ENCODE measurements at places on chromosomes 16 and 17. TPM values are rescaled to one million over a fixed set of nuclear protein-coding genes. Genes with fewer than 3 reads are reported as not detected.

The KLHL10 gene
- total RNA-seq, result 0.67 TPM

The SPHK1 gene
- total RNA-seq, result 5.8 TPM

DNA sequence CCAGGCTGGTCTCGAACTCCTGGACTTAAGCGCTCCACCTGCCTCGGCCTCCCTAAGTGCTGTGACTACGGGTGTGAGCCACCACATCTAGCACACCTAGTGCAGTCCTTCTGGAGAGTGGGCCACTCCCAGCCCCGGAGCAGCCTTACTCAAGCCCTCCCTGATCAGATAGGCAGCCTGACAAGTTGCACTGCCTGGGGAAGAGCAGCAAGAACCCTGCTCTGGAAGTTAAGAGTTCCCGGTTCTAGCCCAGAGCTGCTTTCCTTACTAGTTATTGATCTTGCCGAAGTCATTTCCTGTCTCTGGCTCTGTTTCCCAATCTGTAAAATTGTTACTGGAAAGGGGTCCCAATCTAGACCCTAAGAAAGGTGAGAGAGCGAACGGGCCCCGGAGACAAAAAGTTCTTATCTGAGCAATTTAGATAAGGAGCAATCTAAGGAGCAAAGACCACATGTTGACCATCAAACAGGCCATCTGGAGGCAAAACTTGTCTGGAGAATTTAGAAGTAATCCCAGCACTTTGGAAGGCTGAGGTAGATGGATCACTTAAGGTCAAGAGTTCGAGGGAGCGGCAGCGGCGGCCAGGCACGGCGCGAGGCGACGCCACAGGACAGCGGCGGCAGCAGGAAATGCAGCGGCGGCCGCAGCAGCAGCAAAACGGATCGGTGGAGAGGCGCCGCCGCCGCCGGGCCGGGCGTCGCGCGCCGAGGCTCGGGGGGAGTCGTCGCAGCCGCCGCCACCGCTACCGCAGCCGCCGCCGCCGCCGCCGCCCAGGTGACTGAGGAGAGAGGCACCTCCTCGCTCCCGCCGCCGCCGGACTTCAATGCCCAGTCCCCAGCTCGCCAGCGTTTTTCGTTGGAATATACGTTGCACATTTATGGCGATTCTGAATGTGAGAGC lies 4.3 kb upstream of the NAGLU start:
- peaks cover 28% of the 10 kb centered on the region for H3K4me1 ChIP-seq
- H3K27me3 ChIP-seq, result no peaks in the 10 kb centered on the region
- H3K27ac ChIP-seq, result peak overlapping the region; percentile 81
- DNase-seq, result no peak

The HSD17B1 gene
- 1.4 TPM for total RNA-seq

GRCh38 chr17:20994779-20995149 lies 48.0 kb downstream of the USP22 start:
- H3K36me3 ChIP-seq, result peaks cover 10% of the 10 kb centered on the region
- H3K4me3 ChIP-seq, result no peak overlapping the region
- no peak overlapping the region for H3K27ac ChIP-seq
- no peaks in the 10 kb centered on the region for H3K27me3 ChIP-seq
- no peak for DNase-seq
- H3K4me1 ChIP-seq, result peaks cover 43% of the 10 kb centered on the region

GRCh38 chr16:4338712-4339299 lies 12.3 kb downstream of the PAM16 start:
- H3K27ac ChIP-seq, result peak overlapping the region; percentile 49
- no peak overlapping the region for H3K4me3 ChIP-seq
- H3K4me1 ChIP-seq, result peaks cover 11% of the 10 kb centered on the region
- H3K27me3 ChIP-seq, result no peaks in the 10 kb centered on the region

The USP6 gene
- 0.15 TPM for total RNA-seq

The CPD gene
- 78.1 TPM for total RNA-seq

GRCh38 chr16:81315271-81316175 lies 761 bp downstream of the GAN start:
- DNase-seq, result peak; percentile 93
- H3K36me3 ChIP-seq, result no peaks in the 10 kb centered on the region
- peaks cover 65% of the 10 kb centered on the region for H3K4me1 ChIP-seq
- no peaks in the 10 kb centered on the region for H3K27me3 ChIP-seq
- H3K4me3 ChIP-seq, result peak overlapping the region; percentile 92
- peak overlapping the region; percentile 89 for H3K27ac ChIP-seq

GRCh38 chr17:50830994-50831393 lies 4.4 kb upstream of the WFIKKN2 start:
- no peak overlapping the region for H3K27ac ChIP-seq
- no peaks in the 10 kb centered on the region for H3K36me3 ChIP-seq
- no peak overlapping the region for H3K4me3 ChIP-seq
- H3K4me1 ChIP-seq, result peaks cover 45% of the 10 kb centered on the region
- H3K27me3 ChIP-seq, result peaks cover 1% of the 10 kb centered on the region
- peak; percentile 41 for DNase-seq

The PIK3R6 gene
- not detected for total RNA-seq

DNA sequence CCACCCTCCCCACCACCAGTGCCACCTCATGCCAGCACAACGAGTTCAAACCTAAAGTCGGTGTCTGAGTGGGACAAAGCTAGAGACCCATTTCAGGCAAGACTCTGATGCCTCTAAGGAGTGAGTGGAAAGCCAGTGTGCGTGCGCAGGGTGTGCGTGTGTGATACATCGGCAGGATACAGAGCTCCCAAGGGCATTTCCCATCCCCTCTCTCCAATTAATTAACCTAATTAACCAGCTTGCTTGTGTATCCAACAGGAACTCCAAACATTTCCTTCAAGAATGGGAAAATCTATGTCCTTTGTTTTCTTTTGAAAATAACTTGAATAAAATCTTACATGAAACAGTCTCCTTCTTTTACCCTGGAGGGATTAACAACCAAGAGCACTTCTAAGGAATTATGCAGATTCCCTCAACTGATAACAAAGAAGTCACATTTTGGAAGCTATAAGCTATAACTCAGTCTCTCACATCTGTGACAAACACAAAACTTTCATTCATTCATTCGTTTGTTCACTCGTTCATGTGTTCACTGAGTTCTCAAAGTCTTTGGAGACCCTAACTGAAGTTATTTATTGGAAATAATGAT lies 9.9 kb downstream of the ATPAF2 start:
- H3K36me3 ChIP-seq, result peaks cover 3% of the 10 kb centered on the region
- no peak overlapping the region for H3K4me3 ChIP-seq
- no peak overlapping the region for H3K27ac ChIP-seq
- DNase-seq, result no peak
- no peaks in the 10 kb centered on the region for H3K27me3 ChIP-seq
- H3K4me1 ChIP-seq, result peaks cover 8% of the 10 kb centered on the region

DNA sequence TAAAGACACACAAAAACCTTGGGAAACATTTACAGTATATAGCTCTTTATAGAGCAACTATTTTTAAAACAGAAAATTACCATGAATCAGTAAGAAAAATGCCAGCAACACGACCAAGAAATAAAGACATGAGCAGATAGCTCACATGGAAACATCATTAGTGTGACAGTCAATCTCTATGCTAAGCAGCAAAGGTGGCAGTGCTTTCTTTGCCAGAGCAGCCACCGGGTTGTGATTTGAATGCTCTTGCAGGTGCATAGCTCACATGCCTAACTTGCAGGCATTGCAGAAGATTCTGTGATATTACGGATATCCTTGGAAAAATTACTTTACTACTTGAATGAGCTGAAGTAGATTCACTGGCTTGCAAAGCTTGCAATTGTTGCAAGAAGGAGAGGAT lies 652.9 kb upstream of the C16orf82 start:
- H3K4me3 ChIP-seq, result no peak overlapping the region
- no peaks in the 10 kb centered on the region for H3K4me1 ChIP-seq
- no peaks in the 10 kb centered on the region for H3K27me3 ChIP-seq
- no peak for DNase-seq
- H3K36me3 ChIP-seq, result no peaks in the 10 kb centered on the region

DNA sequence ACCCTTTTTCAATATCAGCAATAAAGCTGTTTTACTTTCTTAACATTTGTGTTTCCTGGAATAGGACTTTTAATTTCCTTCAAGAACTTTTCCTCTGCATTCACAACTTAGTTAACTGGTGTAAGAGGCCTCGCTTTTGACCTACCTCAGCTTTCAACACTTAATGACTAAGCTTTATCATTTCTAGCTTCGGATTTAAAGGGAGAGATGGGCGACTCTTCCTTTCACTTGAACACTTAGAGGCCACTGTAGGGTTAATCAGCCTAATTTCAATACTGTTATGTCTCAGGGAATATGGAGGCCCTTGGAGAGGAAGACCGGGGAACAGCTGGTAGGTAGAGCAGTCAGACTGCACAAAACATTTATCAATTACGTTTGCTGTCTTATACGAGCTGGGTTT lies 4.7 kb downstream of the SYNRG start:
- H3K4me1 ChIP-seq, result peaks cover 55% of the 10 kb centered on the region
- peak overlapping the region; percentile 38 for H3K27ac ChIP-seq
- H3K4me3 ChIP-seq, result no peak overlapping the region
- DNase-seq, result no peak
- H3K36me3 ChIP-seq, result peaks cover 6% of the 10 kb centered on the region

DNA sequence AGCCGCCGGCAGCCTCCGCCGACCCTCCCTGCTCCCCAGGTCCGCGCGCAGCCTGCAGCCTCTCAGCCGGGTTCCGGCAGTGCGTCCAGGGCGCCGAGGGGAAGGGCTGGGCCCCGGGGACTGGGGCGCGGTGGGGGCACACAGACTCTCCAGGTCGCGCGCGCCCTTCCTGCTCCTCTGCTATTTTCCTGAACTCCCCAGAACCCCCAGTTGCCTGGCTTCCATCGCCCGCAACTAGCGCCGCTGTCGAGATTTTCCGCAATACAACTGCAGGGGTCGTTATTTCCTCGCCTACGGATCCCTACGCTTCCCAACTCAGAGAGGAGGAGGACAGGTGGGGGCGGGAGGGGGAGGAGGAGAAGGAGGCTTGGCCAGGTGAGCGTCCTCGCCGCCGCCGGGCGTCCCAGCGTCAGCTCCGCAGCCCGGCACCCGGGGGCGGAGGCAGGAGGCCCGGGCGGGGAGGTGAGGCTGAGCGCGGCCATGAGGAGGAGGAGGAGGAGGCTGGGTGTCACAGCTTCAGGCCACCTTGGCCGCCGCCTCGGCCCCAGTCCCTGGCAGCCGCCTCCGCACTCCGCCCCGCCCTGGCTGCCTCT lies at the start of gene CA10:
Gene CA10, minus strand, starts transcription at position 265 of the 593 bp plus-strand sequence.
- peaks cover 10% of the 10 kb centered on the region for H3K4me1 ChIP-seq
- peaks cover 2% of the 10 kb centered on the region for H3K36me3 ChIP-seq
- peak; percentile 51 for DNase-seq
- H3K27me3 ChIP-seq, result peaks cover 55% of the 10 kb centered on the region
- H3K27ac ChIP-seq, result no peak within 1 kb of the TSS

The NPIPA1 gene
- total RNA-seq, result 119 TPM

GRCh38 chr17:36128411-36128978 lies 24.9 kb downstream of the CCL4 start:
- H3K27me3 ChIP-seq, result no peaks in the 10 kb centered on the region
- no peak overlapping the region for H3K4me3 ChIP-seq
- no peak for DNase-seq
- H3K4me1 ChIP-seq, result peaks cover 29% of the 10 kb centered on the region
- H3K27ac ChIP-seq, result no peak overlapping the region

- H3K4me3 ChIP-seq, result no peak overlapping the region
- no peaks in the 10 kb centered on the region for H3K36me3 ChIP-seq
- H3K27ac ChIP-seq, result no peak overlapping the region
- DNase-seq, result no peak
Observed at GRCh38 chr16:30838876-30839471, 52.0 kb upstream of the ZNF629 start.

- no peak overlapping the region for H3K4me3 ChIP-seq
- no peak overlapping the region for H3K27ac ChIP-seq
- no peaks in the 10 kb centered on the region for H3K27me3 ChIP-seq
Observed at GRCh38 chr16:4795828-4796572, 831 bp downstream of the SMIM22 start.

- H3K36me3 ChIP-seq, result peaks cover 14% of the 10 kb centered on the region
- peaks cover 6% of the 10 kb centered on the region for H3K4me1 ChIP-seq
- no peak for DNase-seq
- peak overlapping the region; percentile 29 for H3K27ac ChIP-seq
- no peak overlapping the region for H3K4me3 ChIP-seq
Observed at GRCh38 chr17:65936013-65936412, 255.9 kb downstream of the CEP112 start.

- H3K4me1 ChIP-seq, result peaks cover 12% of the 10 kb centered on the region
- no peaks in the 10 kb centered on the region for H3K36me3 ChIP-seq
- H3K27me3 ChIP-seq, result peaks cover 25% of the 10 kb centered on the region
- no peak overlapping the region for H3K4me3 ChIP-seq
Observed at GRCh38 chr17:74733365-74734122, 3.5 kb upstream of the RAB37 start.

The ARMC7 gene
- 10.8 TPM for total RNA-seq
